ENCODE measurements at places on chromosomes 7 and 10. TPM values are rescaled to one million over a fixed set of nuclear protein-coding genes. Genes with fewer than 3 reads are reported as not detected.
A peak's percentile ranks its signal among the peaks of the same experiment; 100 is the strongest.

GRCh38 chr7:50149369-50149768, 56.3 kb upstream of the ZPBP start:
- H3K4me1 ChIP-seq, result no peaks in the 10 kb centered on the region
- H3K27me3 ChIP-seq, result no peaks in the 10 kb centered on the region
- H3K36me3 ChIP-seq, result no peaks in the 10 kb centered on the region
- no peak for DNase-seq

DNA sequence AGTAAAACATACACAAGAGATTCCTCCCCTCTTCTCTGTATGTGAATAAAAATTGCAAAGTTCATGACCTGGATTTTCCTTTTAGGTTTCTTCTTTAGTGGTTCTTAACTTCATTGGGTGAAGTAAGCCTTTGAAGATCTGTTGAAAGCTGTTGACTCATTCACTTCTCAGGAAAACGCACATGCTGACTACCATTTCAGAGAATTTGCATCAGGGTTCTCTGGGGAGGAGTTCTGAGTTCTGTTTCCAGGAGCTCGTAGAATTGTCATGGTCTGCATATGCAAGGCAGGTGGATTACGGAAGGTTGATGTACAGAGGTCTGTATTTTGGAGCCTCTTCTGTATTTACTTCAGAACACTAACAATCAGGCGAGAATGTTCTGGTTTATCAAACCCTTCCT, 962 bp upstream of the SLC26A4 start:
- H3K4me1 ChIP-seq, result peaks cover 9% of the 10 kb centered on the region
- DNase-seq, result no peak
- H3K27me3 ChIP-seq, result no peaks in the 10 kb centered on the region
- no peak overlapping the region for H3K4me3 ChIP-seq

GRCh38 chr7:130227883-130228575, 20.4 kb downstream of the SSMEM1 start:
- no peaks in the 10 kb centered on the region for H3K4me1 ChIP-seq
- H3K27me3 ChIP-seq, result no peaks in the 10 kb centered on the region
- no peaks in the 10 kb centered on the region for H3K36me3 ChIP-seq

DNA sequence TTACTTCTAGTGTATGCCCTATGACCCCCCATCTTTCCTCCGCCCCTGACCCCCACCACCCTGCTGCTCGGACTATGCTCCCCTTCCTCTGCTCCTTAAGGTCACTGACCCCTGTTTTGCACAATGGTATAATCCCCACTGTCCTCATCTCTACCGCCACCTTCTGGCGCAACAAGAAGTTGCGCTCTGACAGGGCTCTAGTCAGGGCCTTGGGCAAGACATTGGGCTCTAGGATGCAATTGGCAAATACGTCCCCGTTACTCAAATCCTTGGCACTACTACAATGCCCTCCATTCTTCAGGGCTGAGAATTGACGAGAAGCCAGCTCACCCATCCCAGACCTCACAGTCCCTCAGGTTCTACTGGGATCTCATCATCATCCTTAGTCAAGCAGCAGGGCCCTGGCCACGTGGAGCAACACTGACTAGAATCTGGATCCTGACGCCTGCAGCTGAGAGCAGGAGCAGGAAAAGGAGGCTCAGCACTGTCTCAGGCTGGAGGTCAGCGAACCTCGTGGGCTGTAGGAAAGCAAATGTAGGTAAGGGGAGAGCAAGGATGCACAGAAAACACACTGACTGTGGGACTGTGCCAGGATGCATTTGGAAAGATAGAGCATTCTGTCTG, 10.6 kb downstream of the LRIT2 start:
- H3K4me1 ChIP-seq, result no peaks in the 10 kb centered on the region
- H3K27me3 ChIP-seq, result no peaks in the 10 kb centered on the region
- no peak for DNase-seq

GRCh38 chr7:13282377-13282980, 595.0 kb downstream of the ARL4A start:
- no peak overlapping the region for H3K27ac ChIP-seq
- no peaks in the 10 kb centered on the region for H3K4me1 ChIP-seq
- DNase-seq, result no peak
- H3K4me3 ChIP-seq, result no peak overlapping the region
- no peaks in the 10 kb centered on the region for H3K36me3 ChIP-seq
- no peaks in the 10 kb centered on the region for H3K27me3 ChIP-seq

- peak; percentile 81 for DNase-seq
- H3K27ac ChIP-seq, result no peak overlapping the region
- H3K4me3 ChIP-seq, result no peak overlapping the region
- no peaks in the 10 kb centered on the region for H3K4me1 ChIP-seq
- H3K27me3 ChIP-seq, result no peaks in the 10 kb centered on the region
Observed at GRCh38 chr7:148527717-148528168, 62.8 kb upstream of the C7orf33 start.

Gene CPA2
- total RNA-seq, result not detected

GRCh38 chr10:18226336-18226735, 86.1 kb downstream of the CACNB2 start:
- H3K27me3 ChIP-seq, result no peaks in the 10 kb centered on the region
- H3K4me3 ChIP-seq, result no peak overlapping the region
- H3K36me3 ChIP-seq, result no peaks in the 10 kb centered on the region
- DNase-seq, result no peak
- no peak overlapping the region for H3K27ac ChIP-seq
- H3K4me1 ChIP-seq, result peaks cover 6% of the 10 kb centered on the region

- H3K4me1 ChIP-seq, result peaks cover 14% of the 10 kb centered on the region
- peak overlapping the region; percentile 93 for H3K4me3 ChIP-seq
- H3K27ac ChIP-seq, result peak overlapping the region; percentile 68
- no peak for DNase-seq
- H3K27me3 ChIP-seq, result no peaks in the 10 kb centered on the region
Observed at GRCh38 chr10:102504179-102504975, 605 bp downstream of the SUFU start.

DNA sequence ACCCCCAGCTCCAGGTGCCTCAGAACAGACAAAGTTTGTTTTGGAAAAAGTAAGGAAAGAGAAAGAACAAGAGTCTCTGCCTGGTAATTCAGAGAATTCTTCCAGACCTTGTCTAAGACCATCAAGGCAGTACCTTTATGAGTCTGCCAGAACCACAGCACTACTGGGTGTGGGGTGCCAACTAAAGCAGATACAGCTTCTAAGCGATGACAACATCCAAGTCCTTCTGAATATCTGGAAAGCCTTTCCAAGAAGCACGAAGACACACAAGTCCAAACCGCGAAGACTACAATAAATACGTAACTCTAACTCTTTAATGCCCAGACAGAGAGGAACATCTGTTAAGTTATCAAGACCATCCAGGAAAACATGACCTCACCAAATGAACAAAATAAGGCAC, 94.3 kb downstream of the SIRT1 start:
- H3K4me1 ChIP-seq, result no peaks in the 10 kb centered on the region
- DNase-seq, result no peak
- H3K27ac ChIP-seq, result no peak overlapping the region
- H3K36me3 ChIP-seq, result peaks cover 52% of the 10 kb centered on the region
- no peak overlapping the region for H3K4me3 ChIP-seq

DNA sequence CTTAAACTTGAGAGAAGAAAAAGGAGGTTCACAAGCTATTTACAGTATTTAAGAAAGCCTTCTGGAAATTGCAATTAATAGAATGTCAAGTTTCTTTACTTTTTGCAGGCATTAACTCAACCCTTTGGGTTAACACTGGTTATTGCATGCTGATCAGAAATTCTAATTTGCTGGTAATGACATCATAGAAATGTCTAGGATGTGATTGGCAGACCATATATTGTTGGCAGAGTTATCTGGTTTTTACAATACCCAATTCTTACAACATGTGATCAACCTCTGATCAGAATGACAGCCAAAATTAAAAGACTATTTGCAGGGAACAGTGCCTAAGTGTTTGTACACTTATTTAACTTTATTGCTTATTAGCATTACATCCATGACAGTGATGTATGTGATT, 1.6 kb upstream of the CASD1 start:
- no peak overlapping the region for H3K27ac ChIP-seq
- no peak overlapping the region for H3K4me3 ChIP-seq
- H3K36me3 ChIP-seq, result no peaks in the 10 kb centered on the region
- no peak for DNase-seq
- no peaks in the 10 kb centered on the region for H3K4me1 ChIP-seq

DNA sequence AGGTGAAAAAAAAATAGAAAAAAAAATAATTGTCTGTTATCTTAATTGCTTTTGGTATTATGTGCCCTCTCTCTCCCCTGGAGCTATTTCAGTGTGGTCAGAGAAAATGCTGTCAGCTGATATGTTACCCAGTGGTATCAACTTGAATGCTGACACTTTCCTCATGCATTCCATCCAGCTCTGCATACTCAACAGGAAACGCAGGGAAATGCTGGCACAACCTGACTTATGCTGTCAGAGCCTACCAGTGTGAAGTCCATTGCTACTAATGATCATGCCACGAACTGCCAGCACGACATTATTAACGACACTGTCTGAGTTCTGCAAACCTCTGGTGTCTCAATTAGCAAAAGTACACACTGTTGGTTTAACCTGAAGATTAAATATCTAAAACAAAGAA, 182.8 kb downstream of the ZWINT start:
- no peaks in the 10 kb centered on the region for H3K36me3 ChIP-seq
- H3K27ac ChIP-seq, result no peak overlapping the region
- H3K4me1 ChIP-seq, result no peaks in the 10 kb centered on the region
- DNase-seq, result no peak
- no peaks in the 10 kb centered on the region for H3K27me3 ChIP-seq
- no peak overlapping the region for H3K4me3 ChIP-seq

DNA sequence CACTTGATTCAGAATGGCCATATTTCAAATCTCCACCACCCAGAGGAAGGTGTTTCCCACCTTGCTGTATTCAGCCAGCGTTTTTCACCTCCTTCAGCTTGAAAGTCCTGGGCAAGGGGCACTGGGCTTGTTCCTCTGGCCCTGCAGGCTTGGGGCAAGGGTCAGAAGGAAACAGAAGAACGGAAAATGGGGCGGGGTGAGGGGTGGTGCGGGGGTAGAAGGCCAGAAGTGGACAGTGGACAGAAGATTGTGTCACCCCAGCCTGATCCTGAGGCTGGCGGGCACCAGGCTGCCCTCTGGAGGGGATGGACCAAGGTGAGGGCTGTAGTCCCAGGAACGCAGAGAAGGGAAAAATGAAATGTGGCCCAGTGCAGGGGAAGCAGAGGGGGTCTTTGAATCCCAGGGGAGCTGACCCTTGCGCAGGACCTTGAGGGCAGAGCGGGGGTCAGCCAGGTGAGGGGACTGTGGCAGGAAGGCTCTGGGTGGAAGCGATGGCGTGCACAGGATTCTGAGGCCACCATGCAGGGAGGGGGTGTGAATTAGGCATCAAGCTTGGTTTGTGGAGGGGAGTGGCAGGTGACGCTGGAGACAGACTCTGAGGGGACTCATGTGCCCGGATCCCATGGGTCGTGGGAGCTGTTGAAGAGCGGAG, 23.0 kb downstream of the TMEM120A start:
- peaks cover 12% of the 10 kb centered on the region for H3K4me1 ChIP-seq
- no peak overlapping the region for H3K4me3 ChIP-seq
- H3K36me3 ChIP-seq, result peaks cover 7% of the 10 kb centered on the region
- DNase-seq, result no peak

DNA sequence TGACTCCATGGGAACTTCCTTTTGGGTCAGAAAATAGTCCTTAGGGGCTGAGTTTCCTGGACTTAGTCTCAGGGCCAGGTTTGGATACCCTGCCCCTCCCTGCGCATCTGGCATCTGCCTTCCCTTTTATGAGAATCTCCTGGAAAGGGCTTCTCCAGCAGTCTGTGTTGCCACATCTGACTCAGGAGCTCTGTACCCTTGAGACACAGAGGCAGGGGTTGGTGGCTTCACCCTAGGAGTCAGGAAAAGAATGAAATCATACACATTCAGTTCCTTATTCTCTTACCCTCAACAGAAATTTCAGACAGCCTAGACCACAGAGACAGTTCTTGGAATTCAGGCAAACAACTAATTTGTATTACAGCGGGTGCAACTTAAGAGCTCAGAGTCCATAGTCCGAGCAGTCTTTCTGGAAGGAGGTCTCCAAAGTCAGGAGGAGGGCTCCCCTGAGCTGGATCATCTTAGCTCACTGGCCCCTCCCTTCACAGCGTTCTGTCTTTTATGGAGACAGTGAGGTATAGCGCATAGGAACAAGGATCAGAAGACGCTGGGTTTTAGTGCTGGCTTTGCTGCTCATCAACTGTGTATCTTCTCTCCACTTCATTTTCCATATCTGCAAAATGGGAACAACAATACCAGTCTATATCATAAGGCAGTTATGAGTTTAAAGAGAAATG, 3.0 kb upstream of the PLAU start:
- DNase-seq, result peak; percentile 56
- no peaks in the 10 kb centered on the region for H3K36me3 ChIP-seq
- H3K4me1 ChIP-seq, result peaks cover 35% of the 10 kb centered on the region
- H3K4me3 ChIP-seq, result no peak overlapping the region
- H3K27me3 ChIP-seq, result no peaks in the 10 kb centered on the region

GRCh38 chr7:102189756-102190155, 96.9 kb upstream of the SH2B2 start:
- H3K27me3 ChIP-seq, result no peaks in the 10 kb centered on the region
- H3K36me3 ChIP-seq, result peaks cover 71% of the 10 kb centered on the region
- DNase-seq, result no peak
- H3K4me3 ChIP-seq, result no peak overlapping the region
- H3K27ac ChIP-seq, result no peak overlapping the region

Gene DLG5
- total RNA-seq, result 32.9 TPM

Gene ZNF32
- total RNA-seq, result 10.9 TPM

All from ascending aorta (tissue), 2 donors.